NCI-H1930 (cell line): ENCODE measurements at places on chromosomes 1 and 21.
A peak's percentile ranks its signal among the peaks of the same experiment; 100 is the strongest.

- no peak for DNase-seq
These were observed 18.9 kb upstream of the TMEM54 start for GRCh38 chr1:32919811-32920733.

DNA sequence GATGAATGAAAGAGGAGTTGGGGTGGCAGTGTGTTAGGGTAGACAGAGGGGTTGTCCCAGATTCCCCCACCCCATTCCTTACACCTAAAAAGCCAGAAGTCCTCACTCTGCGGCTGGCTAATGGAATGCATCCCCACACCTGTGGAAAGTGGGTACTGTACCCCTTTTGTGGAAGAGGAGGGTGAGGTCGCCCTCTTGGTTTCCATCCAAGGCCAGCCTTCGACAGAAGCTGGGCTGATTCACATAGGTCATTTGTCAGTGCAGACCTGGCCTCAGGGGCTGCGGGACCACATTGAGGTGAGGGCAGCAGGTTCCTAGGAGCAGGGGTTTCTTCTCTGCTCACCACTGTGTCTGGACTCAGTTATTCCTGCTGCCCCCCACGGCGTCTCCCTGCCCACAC, 671.6 kb downstream of the MATN1 start:
- no peak for DNase-seq

DNA sequence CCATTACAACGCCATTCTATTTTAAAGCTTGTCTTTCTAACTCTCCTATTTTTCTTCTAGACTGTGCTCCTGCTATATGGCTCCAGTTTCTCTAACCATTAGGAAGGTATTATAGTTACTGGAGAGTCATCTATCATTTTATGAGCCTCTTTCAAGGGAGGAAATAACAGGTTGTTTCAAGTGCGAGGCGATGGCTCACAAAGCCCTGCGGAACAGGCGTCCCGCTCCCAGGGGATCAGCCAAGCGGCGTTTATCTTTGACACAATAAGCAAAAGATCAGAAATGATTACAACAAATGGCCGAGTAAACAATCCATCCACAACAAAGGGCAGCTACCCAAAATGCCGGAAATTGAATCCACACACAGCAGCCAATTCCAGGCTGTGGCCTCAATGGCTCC, 249.5 kb upstream of the POU3F1 start:
- no peak for DNase-seq

DNA sequence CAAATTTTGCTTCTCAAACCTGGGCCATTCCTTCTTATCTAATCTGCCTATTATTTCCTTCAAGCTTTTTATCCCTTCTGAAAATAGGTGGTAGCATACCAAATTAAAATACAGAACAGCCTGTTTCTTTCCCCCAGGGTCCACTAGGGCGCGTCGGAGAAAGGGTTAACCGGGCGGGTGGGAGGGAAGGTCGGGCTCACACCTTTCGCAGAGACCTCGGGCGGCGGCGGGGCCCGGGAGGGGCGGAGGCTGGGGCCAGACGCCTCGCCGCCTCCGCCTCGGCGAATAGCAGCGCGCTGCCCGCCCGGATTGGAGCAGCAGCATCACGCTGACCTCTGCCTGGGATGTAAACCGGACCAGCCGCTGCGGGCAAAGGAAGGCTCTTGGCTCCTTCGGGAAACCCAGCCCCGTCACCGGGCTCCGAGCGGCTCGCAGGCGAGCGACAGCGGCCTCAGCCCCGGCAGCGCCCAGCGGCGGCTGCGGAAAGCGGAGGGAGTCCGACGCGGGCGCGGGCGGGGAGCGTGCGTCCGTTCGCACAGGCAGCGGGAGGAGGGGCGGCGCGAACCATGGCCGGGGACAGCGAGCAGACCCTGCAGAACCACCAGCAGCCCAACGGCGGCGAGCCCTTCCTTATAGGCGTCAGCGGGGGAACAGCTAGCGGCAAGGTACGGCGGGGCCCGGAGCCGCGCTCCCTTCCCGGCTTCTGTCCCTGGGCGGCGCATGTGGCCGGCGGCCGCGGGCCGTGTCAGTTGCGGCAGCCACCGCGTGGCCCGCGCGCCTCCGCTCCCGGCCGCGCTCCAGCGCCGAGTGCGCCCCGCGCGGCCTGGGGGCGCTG, at the start of gene UCK2:
Gene UCK2 (plus strand): TSS at position 347 of the 835 bp plus-strand sequence. CDS start 220 bp downstream, at position 567.
- peak; percentile 40 for DNase-seq

- no peak for DNase-seq
These were observed 20.2 kb upstream of the RABGGTB start for GRCh38 chr1:75765697-75766355.

DNA sequence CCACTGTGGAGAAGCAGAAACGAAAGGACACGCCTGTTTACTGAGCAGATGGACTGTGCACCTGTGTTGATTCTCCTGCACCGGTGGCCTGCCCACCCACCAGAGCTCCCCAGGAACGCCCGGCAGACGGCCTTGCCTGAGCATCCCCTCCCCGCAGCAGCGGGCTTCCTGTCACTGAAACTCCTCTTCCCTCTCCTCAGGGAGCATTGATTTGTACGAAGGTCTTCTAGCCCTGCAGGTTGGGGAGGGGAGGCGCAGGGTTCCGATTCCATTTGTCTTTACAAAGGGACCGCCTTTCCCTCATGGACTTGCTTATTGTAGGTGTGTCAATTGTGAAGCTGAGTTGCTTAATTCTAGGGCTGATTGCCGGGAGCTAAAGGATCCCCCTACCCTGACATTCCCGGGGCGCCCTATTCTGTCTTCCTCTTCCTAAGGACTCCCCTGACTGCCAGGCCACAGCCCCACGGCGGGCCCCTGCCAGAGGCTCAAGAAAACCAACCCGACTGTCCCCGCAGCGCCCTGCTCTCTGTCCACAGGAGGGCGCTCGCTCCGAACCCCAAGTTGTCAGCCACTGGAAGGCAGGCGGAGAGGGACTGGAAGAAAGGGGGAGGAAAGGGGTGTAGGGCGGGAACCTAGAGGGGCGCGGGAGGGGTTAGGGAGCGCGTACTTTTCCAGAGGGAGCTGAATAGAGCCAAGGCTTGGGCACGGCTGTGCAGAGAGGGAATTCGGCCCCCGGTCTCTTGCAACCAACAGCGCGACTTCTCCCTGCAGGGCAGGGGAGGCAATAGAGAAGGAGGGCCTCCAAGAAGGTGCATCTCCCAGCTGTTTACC, 2.8 kb downstream of the S100A6 start:
- no peak for DNase-seq

- no peak for DNase-seq
These were observed 51.2 kb upstream of the TNR start for GRCh38 chr1:175794586-175794985.
